ENCODE measurements at places on chromosomes 13 and 19.

- peak; percentile 61 for DNase-seq
These were observed 816.9 kb upstream of the SLC10A2 start for GRCh38 chr13:103883164-103883563.

DNA sequence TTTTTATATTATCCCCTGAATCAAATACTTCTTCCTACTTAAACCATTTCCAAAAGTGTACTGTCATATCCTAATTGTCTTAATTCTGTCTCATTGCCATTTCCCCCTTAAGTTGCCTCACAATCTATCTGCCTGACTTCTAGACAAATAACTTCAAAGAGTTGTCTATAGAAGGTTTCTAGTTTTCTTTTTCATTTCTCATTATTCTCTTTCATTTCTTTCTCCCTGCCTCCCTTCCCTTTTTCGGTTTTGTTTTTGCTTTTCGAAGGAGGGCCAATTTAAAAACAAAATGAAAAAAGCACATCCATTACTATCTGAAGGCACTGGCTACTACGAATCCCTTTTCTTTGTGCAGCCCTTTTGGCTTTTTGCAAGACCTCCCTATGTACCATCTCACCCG lies 367.2 kb downstream of the DNAJC15 start:
- DNase-seq, result no peak

GRCh38 chr13:66657165-66657881 lies 572.8 kb downstream of the PCDH9 start:
- DNase-seq, result peak; percentile 27

DNA sequence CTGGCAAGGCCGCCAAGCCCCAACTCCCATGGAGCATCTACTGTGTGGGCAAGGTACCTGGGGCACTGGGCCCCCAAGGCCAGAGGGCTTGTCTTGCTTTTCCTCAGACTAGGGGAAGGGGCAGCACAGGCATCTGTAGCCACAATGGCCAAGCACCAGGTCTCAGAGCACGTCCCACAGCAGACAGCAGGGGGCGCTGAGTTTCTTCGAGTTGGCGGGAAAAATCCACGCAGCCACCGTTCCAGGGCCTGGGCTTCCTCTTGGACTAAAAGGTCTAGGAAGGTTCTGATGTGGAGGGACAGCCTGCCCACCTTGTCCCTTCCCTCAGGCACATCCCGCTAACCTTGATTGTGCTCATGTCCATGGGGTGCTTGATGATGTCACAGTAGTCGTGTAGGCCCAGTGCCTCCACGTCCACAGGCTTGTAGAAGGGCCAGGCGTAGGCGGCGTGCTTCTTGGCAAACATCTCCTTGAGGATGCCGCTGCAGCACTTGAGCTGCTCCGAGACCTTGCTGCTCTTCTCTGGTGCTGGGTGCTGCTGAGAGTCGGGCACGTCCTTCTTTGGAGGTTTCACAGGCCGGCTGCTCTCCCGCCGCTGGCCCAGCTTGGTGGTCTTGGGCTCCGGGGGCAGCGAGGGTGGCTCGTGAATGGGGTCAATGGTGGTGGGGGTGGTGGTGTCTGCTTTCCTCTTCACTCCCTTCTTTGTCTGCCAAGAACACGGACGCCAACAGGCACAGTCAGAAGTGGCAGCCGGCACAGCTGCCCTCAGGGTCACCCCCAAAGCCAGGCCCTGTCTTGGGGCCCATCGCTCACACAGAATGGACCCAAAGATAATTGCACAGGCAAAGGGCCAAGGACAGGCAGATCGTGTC lies 32.0 kb upstream of the EPHX3 start:
- peak; percentile 67 for DNase-seq

GRCh38 chr13:114166381-114167131 lies 12.5 kb upstream of the CFAP97D2 start:
- peak; percentile 85 for DNase-seq

DNA sequence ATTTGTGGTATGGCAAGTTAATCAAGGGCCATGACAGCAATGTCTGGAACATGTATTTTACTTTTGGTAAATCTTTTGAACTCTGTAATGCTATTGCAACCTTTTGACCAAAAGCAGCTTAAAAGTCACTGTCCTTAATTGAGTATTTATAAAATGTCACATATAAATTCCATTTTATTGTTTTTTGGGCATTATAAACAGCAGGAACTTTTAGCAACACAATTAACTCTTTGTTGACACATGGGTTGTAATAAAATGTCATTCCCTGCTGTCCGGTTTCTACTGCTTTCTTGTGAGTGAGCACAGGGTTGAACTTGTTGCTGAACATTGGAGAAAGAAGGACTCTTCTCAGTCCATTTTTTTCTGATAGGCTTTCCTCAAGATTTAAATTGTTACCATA lies 1923.1 kb downstream of the PCDH9 start:
- DNase-seq, result no peak

DNA sequence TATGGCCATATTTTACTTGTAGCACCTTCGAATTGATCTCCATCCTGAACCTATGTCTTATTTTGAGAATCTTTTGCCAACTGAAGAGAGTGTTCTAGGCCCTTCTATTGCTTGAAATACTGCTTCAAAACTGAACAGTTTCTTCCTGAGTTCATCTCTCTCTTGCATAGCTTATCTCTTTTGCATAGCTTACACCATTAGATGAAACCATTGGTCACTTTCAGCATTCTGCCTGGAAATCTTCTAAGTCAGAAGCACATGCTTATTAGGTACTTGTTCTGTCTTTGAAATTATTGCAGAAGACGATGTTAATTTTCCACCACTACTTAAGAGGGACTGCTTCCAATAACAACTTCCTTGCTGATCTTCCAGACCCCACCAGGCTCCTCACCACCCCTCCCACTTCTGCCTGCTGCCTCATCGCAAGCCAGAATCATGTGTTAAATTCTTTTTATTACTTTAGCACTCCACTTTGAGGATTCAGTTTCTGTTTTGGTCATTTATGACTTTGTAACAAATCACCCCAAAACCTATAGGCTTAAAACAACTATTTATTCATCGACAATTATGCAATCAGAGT lies 122.4 kb upstream of the MAB21L1 start:
- DNase-seq, result no peak

GRCh38 chr19:42386974-42387707 lies 3.0 kb downstream of the CNFN start:
- DNase-seq, result no peak

GRCh38 chr13:110442930-110443621 lies 118.4 kb downstream of the RAB20 start:
- peak; percentile 59 for DNase-seq

DNA sequence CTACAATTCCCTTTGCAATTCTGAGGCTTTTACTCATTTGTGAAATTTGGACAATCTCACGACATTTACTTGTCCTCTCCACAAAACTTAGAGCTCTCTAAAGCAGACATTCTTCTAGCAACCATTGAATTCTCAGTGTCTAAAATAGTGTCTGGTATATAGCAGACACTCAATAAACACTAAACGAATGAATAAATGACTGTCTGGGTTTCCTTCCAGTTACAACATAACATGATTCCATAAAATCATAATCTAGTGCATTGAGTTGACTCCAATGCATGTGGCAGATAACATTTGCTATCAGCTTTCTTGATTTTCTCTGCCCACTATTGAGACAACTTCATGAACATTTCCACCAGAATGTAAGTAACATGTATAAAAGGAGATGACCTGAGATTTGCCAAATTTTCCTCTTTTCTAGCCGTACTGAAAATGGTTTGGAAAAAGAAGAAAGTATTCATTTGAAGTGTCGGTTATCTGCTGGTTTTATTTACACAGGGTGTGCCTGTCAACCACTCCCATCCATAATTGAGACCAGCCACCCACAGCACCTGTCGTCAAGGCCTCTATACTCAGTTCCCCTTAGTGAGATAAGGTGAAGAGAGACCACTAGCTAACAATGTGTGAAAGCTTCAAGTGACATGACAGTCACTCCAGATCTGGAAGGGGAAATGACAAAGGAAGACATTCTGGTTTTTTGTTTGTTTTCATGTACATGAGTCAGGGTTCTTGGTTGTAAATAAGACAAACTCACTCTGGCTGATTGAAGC lies 4.8 kb upstream of the SERP2 start:
- DNase-seq, result no peak

- no peak for DNase-seq
These were observed 6.5 kb downstream of the ARHGEF18 start for GRCh38 chr19:7355151-7355820.

DNA sequence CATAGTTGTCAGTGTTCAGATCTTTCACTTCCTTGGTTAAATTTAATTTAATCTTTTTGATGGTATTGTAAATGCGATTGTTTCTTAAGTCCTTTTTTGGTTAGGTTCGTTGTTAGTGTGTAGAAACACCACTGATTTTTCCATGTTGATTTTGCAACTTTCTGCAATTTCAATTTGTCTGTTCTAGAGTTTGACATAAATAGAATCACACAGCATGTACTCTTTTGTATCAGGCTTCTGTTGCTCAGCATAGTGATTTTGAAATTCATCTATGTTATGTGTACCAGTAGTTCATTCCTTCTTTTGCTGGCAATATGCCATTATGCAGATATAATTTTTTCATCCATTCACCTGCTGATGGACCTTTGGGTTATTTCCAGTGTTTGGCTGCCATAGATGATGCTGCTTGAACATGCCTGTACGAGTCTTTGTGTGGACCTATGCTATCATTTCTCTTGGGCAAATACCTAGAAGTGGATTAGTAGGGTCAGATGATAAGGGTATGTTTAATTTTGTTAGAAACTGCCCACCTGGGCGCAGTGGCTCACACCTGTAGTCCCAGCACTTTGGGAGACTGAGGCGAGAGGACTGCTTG lies 33.1 kb downstream of the BICRA start:
- DNase-seq, result no peak

GRCh38 chr19:14758816-14759215 lies 19.5 kb downstream of the ADGRE2 start:
- DNase-seq, result peak; percentile 8

DNA sequence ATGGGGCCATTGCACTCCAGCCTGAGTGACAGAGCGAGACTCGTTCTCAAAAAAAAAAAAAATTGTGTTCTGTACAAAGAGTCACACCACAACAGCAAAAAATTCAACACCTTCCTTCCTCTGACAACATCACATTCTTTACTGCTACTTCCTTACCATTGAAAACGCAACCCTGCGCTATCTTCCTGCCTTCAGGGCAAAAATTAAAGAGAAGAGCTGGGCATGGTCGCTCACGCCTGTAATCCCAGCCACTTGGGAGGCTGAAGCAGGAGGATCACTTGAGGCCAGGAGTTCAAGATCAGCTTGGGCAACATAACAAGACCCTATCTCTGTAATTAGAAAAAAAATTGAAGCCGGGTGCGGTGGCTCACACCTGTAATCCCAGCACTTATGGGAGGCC lies 9.4 kb upstream of the ZNF444 start:
- no peak for DNase-seq

DNA sequence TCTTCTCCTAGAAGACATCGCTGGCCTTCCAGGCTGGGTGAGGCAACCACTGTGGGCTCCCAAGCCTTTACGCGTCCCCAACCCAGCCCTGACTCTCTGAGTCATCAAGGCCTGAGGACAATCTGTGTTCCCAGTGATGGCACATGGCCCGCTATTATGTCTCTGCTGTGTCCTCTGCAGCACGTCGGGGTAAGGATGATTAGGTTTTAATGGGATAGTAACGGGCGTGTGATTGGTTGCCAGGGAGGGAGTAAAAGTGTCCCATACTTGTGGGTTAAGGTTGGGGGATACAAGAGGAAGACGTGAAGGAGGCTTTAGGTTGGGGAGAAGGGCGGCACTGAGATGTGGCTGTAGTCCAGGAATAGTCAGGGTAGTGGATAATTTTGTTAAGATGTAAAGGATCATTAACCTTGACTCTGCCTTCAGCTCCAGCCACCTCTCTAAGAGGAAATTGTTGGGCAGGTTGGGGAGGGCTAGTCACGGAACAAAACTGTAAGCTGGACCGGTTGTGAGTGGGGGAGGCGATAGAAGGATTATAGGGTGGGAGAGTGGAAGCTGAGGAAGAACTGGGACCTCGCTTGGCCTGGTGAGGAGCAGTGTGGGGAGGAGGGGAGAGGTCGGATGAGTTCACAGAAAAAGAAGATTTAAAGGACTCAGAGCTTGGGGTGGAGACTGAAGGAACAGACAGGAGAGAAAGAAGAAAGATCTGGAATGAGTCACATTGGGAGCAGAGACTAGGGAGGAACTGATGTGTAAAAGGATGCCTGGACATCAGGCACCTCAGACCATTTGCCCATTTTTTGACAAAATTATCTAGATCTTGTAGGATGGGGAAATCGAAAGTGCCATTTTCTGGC lies 27.9 kb upstream of the IGFL1 start:
- no peak for DNase-seq

GRCh38 chr19:11063434-11063833 lies 25.8 kb upstream of the LDLR start:
- DNase-seq, result no peak

GRCh38 chr19:3125900-3126524 lies 9.8 kb upstream of the GNA15 start:
- peak; percentile 21 for DNase-seq

DNA sequence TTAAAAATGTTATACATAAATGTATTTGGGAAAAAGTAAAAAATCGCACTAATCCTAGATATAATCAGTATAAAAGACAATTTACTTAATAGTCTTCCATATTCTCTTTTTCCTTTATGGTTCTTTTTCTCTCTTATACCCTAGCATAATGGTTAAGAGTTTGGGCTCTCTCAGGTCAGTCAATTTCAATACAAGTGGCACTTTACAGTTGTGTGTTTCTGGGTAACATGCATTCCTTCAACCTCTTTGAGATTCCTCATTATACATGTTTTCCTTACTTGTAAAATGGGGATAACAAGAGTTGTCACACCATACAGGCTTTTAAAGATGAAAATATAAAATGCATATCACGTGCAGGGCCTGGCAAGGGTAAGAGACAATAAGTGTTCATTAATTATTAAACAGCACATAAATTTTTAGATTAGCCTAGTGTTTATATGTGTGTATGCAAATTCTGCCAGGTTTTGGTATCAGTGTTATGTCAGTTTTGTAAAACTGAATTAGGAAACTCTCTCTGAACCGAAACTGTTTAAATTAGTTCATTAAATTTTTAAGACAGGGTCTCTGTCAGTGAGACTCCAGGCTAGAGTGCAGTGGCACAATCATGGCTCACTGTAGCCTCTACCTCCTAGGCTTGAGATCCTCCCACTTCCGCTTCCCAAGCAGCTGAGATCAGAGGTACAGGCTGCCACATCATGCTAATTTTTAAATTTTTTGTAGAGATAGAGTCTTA lies 49.8 kb downstream of the ELF1 start:
- DNase-seq, result no peak

- no peak for DNase-seq
These were observed 31.8 kb downstream of the KCTD15 start for GRCh38 chr19:33828266-33829075.

- DNase-seq, result no peak
These were observed 340.7 kb downstream of the MTUS2 start for GRCh38 chr13:29160862-29161261.

Measured in spinal cord (tissue), 10 donors.